ENCODE measurements at places on chromosomes 7 and 10. TPM values are rescaled to one million over a fixed set of nuclear protein-coding genes. Genes with fewer than 3 reads are reported as not detected.

- no peak overlapping the region for H3K27ac ChIP-seq
- no peak for DNase-seq
- no peak overlapping the region for H3K4me3 ChIP-seq
Observed at GRCh38 chr10:98260350-98260749, 7.6 kb downstream of the LOXL4 start.

DNA sequence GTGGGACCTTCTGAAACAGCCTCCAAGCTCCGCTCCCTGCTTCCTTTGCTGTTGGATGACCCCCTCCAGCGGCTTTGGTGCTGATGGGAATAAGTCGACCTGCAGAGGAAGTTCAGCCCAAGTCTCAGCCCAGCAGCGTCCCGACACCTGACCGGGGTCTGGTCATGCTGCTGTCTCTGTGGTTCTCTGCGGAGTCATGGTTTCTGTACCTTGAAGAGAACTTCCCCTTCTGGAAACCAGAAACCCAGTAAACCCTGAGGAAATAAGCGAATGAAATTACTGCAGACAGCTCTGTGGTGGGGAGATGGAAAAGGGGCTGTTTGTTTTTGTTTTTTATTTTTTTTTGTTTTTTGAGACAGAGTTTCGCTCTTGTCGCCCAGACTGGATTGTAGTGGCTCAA is 18.3 kb upstream of the ZNF12 start:
- DNase-seq: no peak
- H3K36me3 ChIP-seq: no peaks in the 10 kb centered on the region
- H3K27me3 ChIP-seq: peaks cover 8% of the 10 kb centered on the region
- H3K4me3 ChIP-seq: no peak overlapping the region

FAM241B gene
- total RNA-seq: 13.0 TPM

- peak overlapping the region; percentile 7 for H3K27ac ChIP-seq
Observed at GRCh38 chr7:26052706-26053105, 99.3 kb upstream of the NFE2L3 start.

DNA sequence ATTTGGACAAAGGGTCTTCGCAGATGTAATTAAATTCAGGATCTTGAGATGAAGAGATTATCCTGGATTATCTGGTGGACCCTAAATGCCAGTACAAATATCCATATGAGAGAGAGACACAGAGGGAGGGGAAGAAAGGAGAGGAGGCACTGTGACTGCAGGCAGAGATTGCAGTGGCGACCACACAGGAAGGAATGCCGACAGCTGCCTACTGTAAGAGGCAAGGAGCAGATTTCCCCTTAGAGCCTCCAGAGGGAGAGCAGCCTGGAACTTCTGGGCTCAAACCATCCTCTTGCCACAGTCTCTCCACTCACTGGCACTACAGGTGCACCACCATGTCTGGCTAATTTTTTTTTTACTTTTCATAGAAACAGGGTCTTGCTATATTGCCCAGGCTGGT is 152.3 kb downstream of the SDK1 start:
- H3K27ac ChIP-seq: no peak overlapping the region
- H3K27me3 ChIP-seq: peaks cover 62% of the 10 kb centered on the region
- no peak for DNase-seq
- no peaks in the 10 kb centered on the region for H3K4me1 ChIP-seq
- H3K4me3 ChIP-seq: no peak overlapping the region

DNA sequence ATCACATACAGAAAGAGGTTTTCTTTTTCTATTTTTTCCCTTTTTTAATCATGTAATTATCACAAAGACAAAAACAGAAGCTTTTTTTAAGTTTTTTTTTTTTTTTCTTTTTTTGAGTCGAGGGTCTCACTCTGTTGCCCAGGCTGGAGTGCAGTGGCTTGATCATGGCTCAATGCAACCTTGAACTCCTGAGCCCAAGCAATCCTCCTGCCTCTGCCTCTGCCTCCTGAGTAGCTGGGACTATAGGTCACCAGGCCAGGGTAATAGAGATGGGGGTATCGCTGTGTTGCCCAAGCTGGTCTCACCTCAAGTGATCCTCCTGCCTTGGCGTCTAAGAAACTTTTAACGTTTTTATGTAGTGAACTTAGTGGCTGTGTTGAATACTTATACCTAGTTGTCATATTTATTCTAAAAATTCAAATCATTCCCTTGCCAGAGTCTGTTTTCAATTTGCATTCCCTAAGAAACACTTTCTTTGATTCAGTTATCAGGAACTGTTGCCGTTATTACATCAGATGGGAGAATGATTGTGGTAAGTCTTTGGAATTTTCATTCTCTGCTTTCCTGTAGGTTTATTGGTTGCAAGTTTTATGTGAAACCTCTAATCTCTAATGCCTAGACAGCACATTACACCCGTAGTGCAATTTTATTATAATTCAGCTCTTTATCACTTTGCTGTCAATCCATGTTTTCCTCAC is 1.3 kb downstream of the LSM8 start:
- H3K27ac ChIP-seq: 0 out of 2 replicates have a peak overlapping the region, but pooled peaks have one; percentile 66
- H3K36me3 ChIP-seq: peaks cover 30% of the 10 kb centered on the region
- peak overlapping the region; percentile 91 for H3K4me3 ChIP-seq
- H3K4me1 ChIP-seq: peaks cover 18% of the 10 kb centered on the region
- no peaks in the 10 kb centered on the region for H3K27me3 ChIP-seq
- DNase-seq: no peak

- no peaks in the 10 kb centered on the region for H3K27me3 ChIP-seq
- H3K4me1 ChIP-seq: peaks cover 9% of the 10 kb centered on the region
- DNase-seq: no peak
- no peak overlapping the region for H3K4me3 ChIP-seq
- H3K27ac ChIP-seq: no peak overlapping the region
Observed at GRCh38 chr10:110827875-110828274, 43.9 kb upstream of the PDCD4 start.

SLC39A12 gene
- not detected for total RNA-seq

- peaks cover 15% of the 10 kb centered on the region for H3K27me3 ChIP-seq
- no peaks in the 10 kb centered on the region for H3K36me3 ChIP-seq
- no peak overlapping the region for H3K4me3 ChIP-seq
- no peak overlapping the region for H3K27ac ChIP-seq
Observed at GRCh38 chr10:28410420-28411135, 107.7 kb upstream of the MPP7 start.

- no peaks in the 10 kb centered on the region for H3K4me1 ChIP-seq
- H3K27ac ChIP-seq: no peak overlapping the region
- no peaks in the 10 kb centered on the region for H3K36me3 ChIP-seq
- no peak for DNase-seq
Observed at GRCh38 chr10:124287791-124288190, 130.9 kb downstream of the OAT start.

DNA sequence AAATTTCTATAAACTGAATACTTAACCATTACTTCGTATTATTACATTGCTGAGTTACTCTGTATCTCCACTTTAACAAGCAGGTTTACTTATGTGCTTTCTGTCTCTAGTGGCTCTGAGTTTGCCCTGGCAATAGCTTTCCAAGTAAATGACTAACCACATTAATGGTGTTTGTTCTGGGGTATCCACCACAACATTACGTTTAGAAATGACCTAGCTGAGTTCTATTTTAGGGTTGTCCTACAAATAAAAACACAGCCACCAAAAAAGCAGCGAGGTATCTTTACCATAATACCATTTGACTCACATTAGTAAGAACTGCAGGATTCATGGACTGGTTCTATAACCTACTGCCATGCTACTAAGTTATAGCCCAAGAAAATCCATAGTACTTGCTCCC is 83.1 kb downstream of the HIBADH start:
- no peak overlapping the region for H3K4me3 ChIP-seq
- no peaks in the 10 kb centered on the region for H3K27me3 ChIP-seq
- DNase-seq: no peak
- H3K36me3 ChIP-seq: no peaks in the 10 kb centered on the region
- no peak overlapping the region for H3K27ac ChIP-seq

DNA sequence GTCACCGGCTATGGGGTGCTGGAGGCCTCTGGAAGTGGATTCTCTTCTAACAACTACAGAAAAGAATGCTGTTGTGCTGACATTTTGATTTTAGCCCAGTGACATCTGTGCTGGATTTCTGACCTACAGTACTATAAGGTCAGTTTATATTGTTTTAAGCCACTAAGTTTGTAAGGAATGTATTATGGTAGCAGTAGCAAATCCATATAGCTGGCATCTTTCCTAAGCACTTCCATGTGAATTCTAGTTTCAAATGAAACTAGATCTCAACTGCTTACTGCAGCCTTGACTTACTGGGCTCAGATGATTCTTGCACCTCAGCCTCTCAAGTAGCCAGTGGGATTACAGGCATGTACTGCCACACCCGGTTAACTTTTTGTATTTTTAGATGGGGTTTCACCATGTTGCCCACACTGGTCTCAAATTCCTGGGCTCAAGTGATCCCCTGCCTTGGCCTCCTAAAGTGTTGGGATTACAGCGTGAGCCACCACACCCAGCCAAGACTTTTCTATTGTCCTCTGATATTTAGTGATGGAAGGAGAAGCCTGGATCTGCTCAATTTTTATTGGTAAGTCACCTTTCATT is 414.0 kb downstream of the PHTF2 start:
- no peak overlapping the region for H3K27ac ChIP-seq
- no peak for DNase-seq
- no peak overlapping the region for H3K4me3 ChIP-seq
- H3K27me3 ChIP-seq: peaks cover 19% of the 10 kb centered on the region
- no peaks in the 10 kb centered on the region for H3K36me3 ChIP-seq

DNA sequence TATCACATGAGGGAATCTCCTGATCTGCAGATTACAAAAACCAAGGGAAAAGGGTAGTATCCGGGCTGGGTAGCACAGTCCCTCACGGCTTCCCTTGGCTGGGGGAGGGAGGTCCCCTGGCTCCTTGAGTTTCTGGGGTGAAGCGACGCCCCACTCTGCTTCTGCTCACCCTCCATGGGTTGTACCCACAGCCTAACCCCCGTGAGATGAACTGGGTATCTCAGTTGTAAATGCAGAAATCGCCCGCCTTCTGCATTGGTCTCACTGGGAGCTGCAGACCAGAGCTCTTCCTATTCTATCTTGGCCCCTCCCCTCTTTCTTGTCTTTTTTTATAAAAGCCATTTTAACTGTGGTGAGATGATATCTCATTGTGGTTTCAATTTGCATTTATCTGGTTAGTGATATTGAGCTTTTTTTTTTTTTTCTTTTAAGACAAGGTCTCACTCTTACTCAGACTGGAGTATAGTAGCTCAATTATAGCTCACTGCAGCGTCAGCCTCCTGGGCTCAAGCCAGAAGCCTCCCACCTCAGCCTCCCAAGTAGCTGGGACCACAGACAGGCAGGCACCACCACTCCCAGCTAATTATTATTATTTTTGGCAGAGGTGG is 87.8 kb downstream of the ABCC2 start:
- no peak overlapping the region for H3K4me3 ChIP-seq
- no peaks in the 10 kb centered on the region for H3K36me3 ChIP-seq
- H3K27me3 ChIP-seq: no peaks in the 10 kb centered on the region
- no peaks in the 10 kb centered on the region for H3K4me1 ChIP-seq
- H3K27ac ChIP-seq: no peak overlapping the region
- DNase-seq: no peak

FRMD4A gene
- 18.3 TPM for total RNA-seq

DNA sequence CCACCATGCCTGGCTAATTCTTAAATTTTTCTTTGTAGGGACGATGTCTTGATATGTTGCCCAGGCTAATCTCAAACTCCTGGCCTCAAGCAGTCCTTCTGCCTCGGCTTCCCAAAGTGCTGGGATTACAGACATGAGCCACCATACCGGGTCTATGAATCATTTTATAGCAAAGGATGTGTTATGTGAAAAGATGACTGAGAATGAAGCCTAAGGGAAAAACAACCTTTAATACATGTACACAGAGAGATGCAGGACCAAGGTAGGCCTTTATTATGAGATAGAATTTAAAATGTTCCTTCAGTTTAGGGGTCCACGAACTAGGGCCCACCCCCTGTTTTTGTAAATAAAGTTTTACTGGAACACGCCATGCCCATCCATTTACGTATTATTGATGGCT is 41.0 kb downstream of the UBE2H start:
- no peak overlapping the region for H3K27ac ChIP-seq
- H3K36me3 ChIP-seq: peaks cover 15% of the 10 kb centered on the region
- H3K4me1 ChIP-seq: peaks cover 19% of the 10 kb centered on the region

ASB13 gene
- 16.9 TPM for total RNA-seq

GRCh38 chr7:25809441-25809840 is 342.6 kb upstream of the NFE2L3 start:
- H3K4me1 ChIP-seq: no peaks in the 10 kb centered on the region
- no peak for DNase-seq
- no peaks in the 10 kb centered on the region for H3K36me3 ChIP-seq
- H3K4me3 ChIP-seq: no peak overlapping the region
- no peak overlapping the region for H3K27ac ChIP-seq

SAP25 gene
- 11.0 TPM for total RNA-seq

HOGA1 gene
- total RNA-seq: 3.4 TPM

PPP1R3A gene
- not detected for total RNA-seq

C10orf62 gene
- total RNA-seq: 0.45 TPM

DNA sequence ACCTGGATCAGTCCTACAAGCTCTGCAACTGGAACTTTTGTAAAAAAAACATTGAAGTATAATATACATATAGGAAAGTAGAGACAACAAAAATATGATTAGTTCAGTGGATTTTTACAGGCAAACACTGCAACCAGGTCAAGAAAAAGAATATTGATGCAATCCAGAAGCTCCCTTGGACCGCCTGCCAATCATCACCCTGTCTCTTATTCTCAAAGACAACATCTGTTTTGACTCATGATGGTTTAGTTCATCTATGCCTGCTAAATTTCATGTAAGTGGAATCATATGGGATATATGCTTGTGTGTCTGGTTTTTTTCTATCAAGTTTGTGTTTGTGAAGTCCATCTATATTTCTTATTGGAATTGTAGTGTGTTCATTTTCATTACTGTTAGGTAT is 7.7 kb upstream of the HYCC1 start:
- no peaks in the 10 kb centered on the region for H3K36me3 ChIP-seq
- H3K27me3 ChIP-seq: no peaks in the 10 kb centered on the region
- peak; percentile 26 for DNase-seq
- H3K4me1 ChIP-seq: peaks cover 21% of the 10 kb centered on the region
- peak overlapping the region; percentile 84 for H3K27ac ChIP-seq

ASAH2 gene
- total RNA-seq: 8.3 TPM

DNA sequence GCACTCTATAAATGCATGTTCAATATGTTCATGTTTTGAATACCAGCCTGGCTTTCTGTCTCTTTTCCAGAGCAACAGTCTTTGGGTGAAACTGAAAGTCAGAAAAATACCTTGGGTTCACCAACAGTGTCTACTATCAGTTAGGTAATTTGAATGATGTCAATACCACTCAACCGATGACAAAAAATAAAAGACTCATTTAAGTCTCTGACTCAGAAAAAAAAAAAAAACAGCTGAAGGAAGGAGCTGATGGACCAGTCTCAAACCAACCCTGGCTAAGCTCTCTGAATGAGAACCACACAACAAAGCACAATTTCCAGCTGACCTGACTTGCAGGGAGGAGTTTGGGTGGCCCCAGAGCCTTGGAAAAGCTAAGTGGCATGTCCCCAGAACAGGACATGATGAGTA is 42.5 kb downstream of the ABLIM1 start:
- no peaks in the 10 kb centered on the region for H3K36me3 ChIP-seq
- H3K27me3 ChIP-seq: no peaks in the 10 kb centered on the region
- H3K27ac ChIP-seq: no peak overlapping the region
- peaks cover 31% of the 10 kb centered on the region for H3K4me1 ChIP-seq
- no peak overlapping the region for H3K4me3 ChIP-seq
